ENCODE measurements at places on chromosomes 3 and 15.

GRCh38 chr3:181250714-181251113 lies 261.2 kb upstream of the DNAJC19 start:
- no peak for DNase-seq

DNA sequence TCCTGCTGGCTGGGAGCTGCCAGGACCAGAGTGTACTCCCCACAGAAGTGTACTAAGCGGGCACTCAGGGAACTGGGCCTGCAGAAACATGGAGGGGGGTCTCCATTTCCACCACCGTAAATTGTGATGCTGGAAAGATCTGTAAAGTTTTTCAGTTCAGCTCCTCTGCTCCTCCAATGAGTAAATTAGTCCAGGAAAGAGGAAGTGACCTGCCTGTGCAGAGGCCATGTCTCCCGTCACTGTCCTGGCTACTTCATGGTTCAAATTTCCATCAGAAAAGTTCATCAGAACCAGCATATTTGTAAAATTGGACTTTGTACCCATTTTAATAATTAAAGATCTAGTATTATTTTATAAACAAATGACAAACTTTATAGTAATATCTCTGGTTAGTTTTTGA lies 226.7 kb upstream of the THBS1 start:
- DNase-seq, result no peak

DNA sequence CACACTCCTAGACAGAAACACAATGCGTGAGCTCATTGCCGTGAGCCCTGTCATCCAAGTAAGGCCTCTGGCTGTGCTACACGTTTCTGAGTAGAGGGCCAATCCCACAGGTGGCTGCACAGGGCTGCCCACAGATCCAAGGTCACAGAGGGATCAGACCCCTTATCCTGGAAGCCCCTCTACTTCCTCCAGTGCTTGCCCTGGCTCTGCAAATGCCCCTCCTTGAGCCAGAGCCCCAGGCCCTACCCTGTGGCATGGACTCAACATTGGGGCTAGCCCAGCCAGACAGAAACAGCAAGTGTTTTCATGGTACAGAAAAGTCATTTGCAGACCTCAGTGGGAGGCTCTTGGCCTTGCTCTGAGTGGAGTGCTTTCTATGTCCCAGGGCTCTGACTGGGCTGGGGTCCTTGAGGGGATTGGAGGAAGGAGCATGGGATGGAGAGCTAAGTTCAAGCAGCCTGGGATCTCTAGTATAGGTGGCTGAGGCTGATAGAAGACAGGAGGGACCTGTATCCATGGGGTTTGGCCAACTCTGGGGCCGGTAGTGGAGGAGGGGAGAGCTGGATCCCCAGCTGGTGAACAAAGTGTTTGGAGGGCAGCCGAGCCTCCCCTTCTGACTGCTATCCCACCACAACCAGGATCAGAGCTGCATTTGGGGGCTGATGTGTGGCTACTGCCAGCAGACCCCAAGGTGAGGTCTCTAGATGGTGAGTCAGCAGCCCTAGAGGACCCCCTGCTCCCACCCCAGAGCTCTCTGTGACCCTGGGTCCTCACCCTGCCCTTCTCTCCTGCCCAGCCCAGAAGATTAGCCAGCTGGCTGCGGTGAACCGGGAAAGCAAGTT lies 38.7 kb downstream of the GOLGA6A start:
- no peak for DNase-seq

DNA sequence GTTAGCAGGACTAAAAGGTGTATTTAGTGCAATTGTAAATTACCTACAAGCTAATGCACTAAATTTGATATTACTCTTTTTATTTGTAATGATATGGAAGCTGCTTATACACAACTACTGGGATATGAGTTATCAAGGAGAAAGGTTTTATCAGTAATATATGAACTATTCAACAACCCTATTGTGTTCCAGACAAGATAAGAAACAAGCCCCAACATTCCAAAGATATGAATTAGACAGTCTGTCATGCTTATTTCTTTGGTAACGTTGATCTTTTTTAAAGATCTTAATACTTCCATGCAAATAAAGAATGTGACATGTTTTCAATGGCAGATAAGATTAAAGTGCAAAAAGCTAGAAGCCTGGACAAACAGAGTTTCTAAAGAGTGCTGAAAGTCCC lies 314.0 kb upstream of the THBS1 start:
- no peak for DNase-seq

DNA sequence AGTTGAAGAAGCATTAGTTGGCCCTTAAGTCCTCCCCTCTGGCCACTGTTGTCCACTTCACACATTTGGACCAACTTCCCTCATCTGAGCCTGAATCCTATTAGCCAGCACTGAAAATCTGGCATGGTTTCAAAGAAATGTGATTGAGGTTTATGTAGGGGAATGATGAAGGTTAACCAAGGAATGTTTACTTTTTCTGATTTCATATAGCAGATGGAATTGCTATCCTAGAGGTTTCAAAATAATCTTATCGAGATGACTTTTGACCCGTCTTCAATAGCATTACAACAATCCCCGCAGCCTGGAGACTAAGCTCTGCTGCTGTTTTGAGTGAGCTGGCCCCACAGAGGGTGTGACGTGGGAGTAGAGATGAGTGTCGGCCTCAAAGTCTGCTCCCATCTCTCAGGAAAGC lies 200.8 kb upstream of the IL12A start:
- no peak for DNase-seq
